ENCODE measurements at places on chromosomes 2 and 18.

GRCh38 chr2:21301871-21302455, 178.2 kb downstream of the TDRD15 start:
- DNase-seq: no peak

GRCh38 chr2:111662771-111663470, 221.1 kb downstream of the ANAPC1 start:
- DNase-seq: no peak

GRCh38 chr2:240917684-240918257, 11.6 kb downstream of the CROCC2 start:
- DNase-seq: no peak

GRCh38 chr2:190744041-190744440, 95.2 kb downstream of the NAB1 start:
- DNase-seq: no peak

DNA sequence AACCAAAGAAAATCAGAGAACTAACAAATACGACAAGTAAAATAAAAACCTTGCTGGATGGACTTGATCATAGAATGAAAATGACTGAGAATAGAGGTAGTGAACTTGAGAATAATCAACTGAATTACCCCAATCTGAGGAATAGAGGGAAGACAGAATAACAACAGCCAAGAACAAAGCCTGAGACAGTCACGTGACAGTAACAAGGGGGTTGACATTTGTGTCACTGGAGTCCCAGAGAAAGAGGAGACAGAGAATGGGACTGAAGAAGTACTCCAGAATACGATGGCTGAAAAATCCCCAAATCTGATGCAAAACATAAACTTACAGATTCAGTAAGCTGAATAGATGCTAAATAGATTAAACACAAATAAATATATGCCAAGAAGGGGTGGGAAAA, 248.5 kb upstream of the HDAC4 start:
- DNase-seq: no peak

DNA sequence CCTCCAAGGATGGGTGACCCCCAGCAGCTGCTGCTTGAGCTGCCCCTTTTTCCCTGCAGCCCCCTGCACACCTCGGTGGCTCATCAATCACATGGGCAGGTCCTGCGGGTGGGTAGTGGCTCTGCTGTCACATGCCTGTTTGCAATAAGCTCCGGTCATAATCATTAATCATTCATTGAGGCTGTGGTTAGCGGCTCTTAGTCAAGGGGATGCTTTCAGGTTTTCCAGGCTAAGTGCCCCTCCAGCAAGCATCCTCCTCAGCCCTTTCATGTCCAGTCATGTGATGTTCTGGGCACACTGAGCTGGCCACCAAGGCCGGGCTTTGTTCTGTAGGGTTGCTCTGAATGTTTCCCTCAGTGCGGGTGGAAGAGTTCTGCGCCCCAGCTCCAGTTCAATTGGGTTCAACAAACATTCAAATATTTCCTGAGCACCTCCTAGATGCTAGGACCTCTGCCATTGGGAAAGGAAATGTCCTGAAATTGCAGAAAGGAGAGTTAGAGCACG, 96.4 kb upstream of the LDAH start:
- no peak for DNase-seq

DNA sequence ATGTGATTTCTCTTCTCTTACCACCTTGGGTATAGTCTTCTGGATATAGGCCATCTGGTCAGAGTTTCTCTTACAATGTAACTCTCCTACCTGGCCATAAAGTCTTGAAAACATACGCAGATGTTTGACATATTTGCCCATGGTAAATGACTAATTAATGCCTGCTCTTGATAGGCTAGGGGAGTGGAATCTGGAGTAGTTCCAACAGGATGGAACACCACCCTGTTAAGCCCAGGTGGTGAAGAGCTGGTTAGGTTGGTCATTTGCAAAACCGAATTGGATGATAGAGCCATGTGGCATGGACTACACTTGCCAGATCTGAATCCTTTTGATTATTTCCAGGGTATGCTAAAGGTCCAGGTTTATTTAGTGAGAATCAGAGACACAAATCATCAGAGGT, 36.5 kb downstream of the HADHB start:
- DNase-seq: no peak

DNA sequence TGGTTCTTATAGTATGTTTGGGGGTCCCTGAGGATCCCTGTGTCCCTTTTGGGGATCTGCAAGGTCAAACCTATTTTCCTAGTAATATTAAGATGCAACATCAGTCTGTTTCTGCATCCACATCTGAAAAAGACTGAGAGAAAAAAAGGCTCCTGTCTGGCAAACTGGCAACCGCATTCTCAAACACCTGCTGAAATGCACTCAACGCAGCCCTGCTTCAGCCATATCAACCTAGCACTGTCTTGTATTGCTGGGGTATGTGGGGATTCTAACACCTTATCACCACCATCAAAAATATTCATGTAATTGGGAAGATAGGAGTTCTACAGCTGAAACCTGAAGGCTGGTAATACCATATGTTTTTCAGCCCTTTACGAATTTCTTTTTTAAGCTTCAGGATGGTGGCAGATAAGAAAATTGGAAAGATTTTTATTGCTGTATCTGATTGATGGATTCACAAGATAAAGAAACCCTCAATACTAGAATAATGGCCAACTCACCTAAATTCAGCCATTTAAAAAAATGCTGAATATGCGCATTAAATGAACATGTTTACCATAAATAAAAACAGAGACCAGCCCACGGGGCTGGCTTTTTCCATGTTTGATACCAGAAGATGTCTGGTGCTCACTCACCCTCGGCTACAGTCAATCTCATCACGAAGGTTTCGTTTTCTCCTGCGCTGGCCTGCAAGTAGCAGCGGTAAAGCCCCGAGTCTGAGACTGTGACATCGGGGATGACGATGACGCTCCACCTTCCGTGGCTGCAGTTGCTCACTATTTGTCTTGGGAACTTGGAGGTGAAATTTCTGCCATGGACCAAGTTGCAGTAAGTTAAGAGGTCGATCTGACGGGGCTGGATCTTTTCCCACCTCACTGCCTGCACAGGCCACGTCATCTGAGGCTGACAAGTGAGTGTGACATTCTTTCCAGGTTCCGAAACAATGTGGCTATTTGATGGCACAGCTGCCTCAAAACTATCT, 52.3 kb downstream of the CD226 start:
- DNase-seq: no peak

GRCh38 chr2:170848587-170848986, 31.9 kb downstream of the GAD1 start:
- DNase-seq: no peak

GRCh38 chr2:106596844-106597243, 109.7 kb downstream of the CD8B2 start:
- DNase-seq: no peak

GRCh38 chr2:225668606-225669266, 269.2 kb downstream of the NYAP2 start:
- DNase-seq: peak; percentile 44

- DNase-seq: no peak
These were observed 157.0 kb downstream of the BARD1 start for GRCh38 chr2:214652473-214652872.

- no peak for DNase-seq
These were observed 117.4 kb upstream of the RPRM start for GRCh38 chr2:153595939-153596338.

- DNase-seq: no peak
These were observed 157.7 kb upstream of the SERPINE2 start for GRCh38 chr2:224196810-224197209.

DNA sequence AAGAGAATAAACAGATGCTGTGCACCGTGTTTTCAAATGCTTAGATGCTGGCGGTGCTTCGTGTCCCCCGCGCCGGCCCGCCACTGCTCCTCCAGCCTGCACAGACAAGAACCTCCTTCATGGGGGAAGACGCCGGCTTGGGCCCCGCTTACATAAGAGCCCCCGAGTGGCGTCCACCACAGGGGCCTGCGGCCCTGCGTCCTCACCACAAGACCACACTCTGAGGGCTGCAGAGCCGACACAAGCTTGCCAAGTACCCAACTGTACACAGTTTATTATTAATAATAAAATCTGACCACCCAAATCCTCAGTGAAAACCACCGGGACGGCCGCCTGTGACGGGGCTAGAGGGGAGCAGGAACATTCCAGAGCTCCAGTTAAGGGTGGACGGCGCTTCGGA, 232.2 kb downstream of the HDAC4 start:
- no peak for DNase-seq

GRCh38 chr2:74201596-74201995, 3.2 kb downstream of the MTHFD2 start:
- peak; percentile 42 for DNase-seq

DNA sequence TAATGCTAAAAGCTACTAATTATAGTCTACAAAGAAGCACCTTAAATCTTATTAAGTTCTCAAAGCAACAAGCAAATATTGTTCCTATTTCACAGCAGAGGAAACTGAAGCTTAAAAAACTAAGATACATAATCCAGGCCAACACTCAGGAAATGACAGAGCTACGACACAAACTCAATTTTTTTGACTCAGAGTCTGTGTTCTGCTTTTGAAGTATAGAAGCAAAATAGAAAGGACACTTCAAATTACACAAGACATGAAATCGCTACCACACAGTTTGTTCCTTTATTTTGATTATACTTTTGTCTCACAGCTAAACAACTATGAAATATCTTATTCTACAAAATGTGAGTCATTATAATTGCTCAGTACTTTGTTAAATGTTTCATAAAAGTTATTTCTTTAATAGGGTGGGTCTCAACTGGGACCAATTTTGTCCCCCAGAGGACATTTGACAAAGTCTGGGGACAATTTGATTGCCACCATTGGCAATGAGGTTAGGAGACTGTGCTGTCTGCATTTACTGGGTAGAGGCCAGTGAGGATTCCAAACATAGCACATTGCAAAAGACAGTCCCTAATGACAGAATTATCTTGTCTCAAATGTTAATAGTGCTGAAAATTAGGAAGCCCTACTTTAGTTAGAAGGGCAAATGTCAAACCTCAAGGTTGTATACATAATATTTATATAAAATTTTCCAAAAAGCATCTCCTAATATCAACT, 101.5 kb upstream of the GRB14 start:
- DNase-seq: peak; percentile 73

DNA sequence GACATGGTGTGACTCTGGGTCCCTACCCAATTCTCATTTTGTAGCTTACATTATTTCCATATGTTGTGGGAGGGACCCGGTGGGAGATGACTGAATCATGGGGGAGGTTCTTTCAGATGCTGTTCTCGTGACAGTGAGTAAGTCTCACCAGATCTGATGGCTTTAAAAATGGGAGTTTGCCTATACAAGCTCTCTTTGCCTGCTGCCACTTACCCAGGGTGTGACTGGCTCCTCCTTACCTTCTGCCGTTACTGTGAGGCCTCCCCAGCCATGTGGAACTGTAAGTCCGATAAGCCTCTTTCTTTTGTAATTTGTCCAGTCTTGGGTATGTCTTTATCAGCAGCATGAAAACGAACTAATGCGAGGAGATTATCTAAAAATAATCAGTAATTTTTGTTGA, 1683.2 kb upstream of the SLC39A10 start:
- DNase-seq: no peak

DNA sequence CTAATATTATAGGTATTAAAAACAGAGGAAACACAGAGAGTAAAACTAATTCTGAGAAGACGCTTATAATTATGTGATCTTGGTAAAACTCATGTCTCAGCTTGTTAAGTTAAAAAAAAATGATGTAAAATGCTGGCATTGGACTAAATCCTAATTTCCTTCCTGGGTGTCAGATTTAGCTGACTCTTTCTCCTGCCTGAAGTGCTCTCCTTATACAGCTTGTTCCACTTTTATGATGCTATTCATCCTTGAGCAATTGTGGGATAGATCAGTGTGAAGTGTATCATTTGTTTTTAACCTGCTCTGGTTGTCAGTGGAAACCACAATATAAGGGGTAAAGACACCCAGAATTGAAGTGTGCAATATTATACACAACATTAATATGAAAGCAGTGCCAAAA, 84.9 kb downstream of the EFEMP1 start:
- no peak for DNase-seq

DNA sequence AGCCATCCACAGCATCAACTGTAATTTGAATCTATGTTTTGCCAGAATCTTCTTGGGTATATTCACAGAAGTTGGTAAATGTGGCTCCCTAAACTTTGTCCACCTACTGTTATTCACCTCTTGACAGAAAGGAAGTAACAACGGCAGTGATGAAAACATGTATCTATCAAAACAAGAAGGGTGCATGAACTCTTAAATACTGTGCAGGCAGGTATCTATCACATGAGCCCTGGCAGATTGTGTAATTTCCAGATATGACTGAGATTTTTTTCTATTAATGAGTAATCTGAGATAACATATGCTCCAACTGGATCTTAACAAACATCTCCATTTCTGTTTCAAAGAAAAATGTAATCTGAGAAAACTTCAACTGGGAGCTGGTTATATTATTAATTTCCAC, 36.6 kb downstream of the SFT2D3 start:
- no peak for DNase-seq

- no peak for DNase-seq
These were observed 116.3 kb upstream of the REG3A start for GRCh38 chr2:79275863-79276262.

GRCh38 chr2:166239548-166239947, 111.7 kb upstream of the SCN1A start:
- no peak for DNase-seq

DNA sequence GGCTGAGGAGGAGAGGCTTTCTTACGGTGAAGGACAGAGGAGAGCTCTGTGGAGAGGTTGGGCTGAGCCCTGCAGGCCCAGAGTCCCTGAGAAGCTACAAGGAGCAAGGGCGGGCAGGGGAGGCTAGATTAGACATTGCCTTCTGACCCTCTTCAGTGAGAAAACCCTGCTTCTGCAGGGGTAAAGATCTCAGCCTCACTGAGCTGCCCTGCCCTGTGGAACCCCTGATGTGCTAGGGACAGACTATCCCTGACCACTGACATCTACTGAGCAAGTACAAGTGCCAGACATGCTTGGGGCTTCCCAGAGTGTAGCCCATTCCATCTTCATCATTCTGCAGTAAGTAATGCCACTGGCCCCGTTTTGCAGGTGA, 111.5 kb downstream of the CYP26B1 start:
- no peak for DNase-seq

- DNase-seq: no peak
These were observed 76.6 kb downstream of the PSMG2 start for GRCh38 chr18:12779456-12779855.

GRCh38 chr2:173221937-173222594, 132.6 kb upstream of the CDCA7 start:
- DNase-seq: no peak

DNA sequence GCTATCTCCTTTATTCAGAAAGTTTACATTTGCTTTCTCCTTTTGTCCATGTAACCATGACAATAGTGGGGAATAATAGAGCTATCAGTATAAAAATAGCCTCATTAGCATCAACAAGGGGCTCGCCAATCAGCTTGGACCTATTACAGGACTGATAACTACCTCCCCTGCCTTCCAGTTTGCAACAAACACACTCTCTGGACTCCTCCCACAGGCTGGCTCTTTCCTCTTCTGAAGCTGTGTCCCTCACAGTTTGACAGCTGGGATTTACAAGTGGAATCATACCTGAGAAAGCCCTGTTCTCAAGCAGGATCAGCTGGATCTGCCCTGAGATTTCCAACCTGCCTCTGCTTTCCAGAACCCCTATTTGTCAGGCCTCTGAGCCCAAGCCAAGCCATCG, 162.5 kb downstream of the GRB14 start:
- no peak for DNase-seq

GRCh38 chr18:26977781-26978180, 112.3 kb upstream of the AQP4 start:
- DNase-seq: no peak

GRCh38 chr2:102116630-102117471, 25.7 kb upstream of the IL1R1 start:
- DNase-seq: peak; percentile 19
